ENCODE measurements at places on chromosomes 11 and 22.

DNA sequence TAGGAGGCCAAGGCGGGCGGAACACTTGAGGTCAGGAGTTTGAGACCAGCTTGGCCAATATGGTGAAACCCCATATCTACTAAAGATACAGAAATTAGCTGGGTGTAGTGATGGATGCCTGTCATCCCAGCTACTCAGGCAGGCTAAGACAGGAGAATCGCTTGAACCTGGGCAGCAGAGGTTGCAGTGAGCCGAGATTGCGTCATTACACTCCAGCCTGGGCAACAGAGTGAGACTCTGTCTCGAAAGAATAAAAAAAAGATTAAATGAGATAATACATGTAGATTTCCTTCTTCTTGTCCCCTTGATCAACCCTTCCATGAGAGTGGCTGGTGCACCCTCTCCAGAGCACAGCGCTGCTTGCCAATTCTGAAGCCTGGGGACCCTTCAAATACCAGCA, 106.9 kb downstream of the ST3GAL4 start:
- DNase-seq: no peak

DNA sequence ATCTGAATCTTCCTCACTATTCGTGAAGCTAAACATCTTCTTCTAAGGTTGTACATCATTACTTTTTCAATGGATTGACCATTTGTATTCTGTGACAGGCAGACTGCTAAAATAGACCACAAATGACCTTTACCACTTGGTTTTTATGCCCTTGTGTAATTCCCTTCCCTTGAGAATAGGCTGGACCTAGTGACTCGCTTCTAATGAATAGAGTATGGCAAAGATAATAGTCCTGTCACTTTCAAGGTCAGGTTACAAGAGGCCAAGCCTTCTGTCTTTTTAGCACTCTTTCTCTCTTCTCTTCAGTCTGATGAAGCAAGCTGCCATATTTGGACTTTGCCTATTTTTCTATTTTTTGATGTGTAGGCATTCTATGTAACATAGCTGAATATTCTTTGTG, 492.9 kb downstream of the SOX6 start:
- no peak for DNase-seq

DNA sequence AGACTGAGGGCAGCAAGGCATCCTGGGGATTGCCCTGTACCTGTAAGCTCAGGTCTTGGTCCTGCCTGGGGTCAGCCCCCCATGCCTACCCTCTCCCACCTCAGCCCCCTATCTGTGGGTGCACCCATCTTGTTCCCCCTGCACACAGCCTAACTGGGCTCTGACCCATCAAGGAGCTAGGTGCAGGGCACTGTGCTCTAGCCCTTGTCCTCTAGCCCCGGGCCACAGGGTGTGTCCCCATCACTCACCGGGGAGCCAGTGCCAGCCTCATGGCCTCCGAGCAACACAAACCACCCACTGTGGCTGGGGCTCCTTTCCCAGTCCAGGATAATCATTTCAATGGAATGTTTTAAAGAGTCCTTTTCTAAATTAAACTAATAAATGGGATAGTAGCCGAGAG, 293.9 kb upstream of the PLET1 start:
- no peak for DNase-seq

- no peak for DNase-seq
Observed at GRCh38 chr11:18394928-18395734, 768 bp downstream of the LDHA start.

DNA sequence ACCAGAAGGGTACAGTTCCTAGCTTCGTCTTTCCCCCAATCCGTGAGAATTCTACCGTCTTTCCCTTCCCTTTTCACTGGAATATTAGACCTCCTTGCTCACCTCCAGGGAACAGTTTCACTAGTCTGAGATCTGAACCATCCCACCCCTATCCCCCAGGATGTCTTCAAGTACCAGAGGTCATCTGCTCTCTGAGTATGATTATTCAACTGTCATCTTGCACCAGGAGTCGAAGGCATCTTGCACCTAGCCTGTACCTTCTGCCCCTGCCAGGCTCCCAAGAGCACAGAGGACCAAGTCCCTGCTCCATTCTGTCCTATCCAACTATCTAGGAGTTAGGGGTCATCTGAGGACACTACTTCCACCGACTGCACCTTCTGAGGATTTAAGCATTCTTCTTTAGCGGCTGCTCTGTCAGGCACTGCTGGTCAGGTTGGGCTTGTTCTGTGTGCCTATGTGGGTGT, 804 bp downstream of the ACER3 start:
- DNase-seq: no peak

DNA sequence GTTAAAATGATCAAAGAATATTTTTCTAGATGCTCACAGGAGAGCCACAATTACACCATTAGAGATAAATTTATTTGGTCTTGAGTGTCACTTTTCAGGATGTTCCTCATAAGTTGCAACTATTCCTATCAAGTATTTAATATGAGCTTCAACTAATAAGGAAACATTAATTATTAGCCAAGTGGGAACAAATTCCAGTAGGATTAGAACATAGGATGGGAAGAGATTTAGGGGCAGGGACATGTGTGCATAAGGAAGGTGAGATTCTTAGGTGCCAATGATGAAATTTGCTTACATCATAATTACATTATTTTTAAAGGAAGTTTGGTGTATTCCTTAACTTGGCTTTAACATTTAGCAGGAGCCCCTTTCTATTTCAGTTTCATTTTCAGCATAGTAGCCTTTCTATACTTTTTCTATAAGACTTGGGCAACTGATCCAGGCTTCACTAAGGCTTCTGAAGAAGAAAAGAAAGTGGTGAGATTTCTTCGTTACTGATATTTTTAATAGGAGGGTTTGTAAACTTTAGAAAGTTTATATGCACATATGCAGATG, 38.8 kb downstream of the CSRP3 start:
- DNase-seq: no peak

DNA sequence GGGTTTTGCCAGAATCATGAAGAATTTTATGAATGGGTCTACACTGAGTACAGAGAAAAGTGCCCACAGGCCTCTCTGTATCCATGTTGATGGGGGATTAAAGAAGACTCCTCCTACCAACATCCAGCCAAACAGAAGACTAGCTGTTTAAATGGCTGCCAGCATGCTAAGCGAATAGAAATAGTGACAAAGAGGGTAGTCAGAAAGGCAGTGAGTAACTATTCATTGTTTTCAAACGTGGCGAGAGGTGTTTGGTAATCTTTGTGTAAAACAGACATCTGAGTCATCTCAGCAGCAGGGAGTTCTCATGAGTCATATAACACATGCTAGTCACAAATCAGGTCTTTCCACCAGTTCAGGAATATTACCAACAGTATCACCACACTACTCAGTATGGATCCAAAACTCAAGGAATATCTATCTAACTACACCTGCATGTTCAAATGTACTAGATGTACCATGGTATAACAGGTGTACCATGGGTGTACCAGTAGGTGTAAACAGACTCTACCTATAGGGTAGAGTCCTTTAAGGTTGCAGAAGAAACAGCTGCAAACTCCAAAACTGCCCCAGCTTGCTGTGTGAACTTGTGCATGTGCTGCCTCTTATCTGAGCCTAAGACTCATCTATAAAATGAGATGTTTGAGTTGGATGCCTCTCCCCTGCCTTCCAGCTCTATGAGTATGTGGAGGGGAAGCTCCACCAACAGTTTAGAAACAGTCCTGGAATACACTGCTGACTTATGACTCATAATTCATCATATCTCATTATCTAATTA, 82.0 kb downstream of the SLC1A2 start:
- DNase-seq: no peak

DNA sequence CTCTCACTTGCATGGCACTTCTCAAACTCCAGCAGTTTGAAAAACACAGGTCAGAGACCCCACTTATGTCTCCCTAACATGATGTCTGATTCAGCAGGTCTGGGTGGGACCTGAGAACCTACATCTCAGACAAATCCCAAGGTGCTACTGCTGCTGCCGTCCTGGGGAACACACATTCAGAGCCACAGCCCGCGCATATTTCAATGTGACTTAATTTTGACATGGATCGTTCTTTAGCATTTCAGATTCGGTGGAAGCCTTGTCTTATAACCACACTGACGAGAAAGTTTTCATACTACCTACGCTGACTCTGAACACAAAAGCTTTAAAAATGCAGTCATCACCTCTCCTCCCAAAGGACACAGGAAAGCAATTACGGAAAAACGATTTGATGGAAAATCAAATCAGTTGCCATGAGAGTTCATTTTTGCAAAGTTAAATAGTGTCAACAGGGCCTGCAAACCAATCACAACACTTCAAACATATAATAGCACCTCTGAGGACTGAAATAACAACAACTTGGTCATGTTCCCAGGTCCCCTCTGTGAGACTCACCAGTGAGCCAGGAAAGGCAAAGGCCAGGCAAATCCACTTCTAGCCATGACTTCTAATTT, 132.6 kb downstream of the SHANK2 start:
- no peak for DNase-seq

DNA sequence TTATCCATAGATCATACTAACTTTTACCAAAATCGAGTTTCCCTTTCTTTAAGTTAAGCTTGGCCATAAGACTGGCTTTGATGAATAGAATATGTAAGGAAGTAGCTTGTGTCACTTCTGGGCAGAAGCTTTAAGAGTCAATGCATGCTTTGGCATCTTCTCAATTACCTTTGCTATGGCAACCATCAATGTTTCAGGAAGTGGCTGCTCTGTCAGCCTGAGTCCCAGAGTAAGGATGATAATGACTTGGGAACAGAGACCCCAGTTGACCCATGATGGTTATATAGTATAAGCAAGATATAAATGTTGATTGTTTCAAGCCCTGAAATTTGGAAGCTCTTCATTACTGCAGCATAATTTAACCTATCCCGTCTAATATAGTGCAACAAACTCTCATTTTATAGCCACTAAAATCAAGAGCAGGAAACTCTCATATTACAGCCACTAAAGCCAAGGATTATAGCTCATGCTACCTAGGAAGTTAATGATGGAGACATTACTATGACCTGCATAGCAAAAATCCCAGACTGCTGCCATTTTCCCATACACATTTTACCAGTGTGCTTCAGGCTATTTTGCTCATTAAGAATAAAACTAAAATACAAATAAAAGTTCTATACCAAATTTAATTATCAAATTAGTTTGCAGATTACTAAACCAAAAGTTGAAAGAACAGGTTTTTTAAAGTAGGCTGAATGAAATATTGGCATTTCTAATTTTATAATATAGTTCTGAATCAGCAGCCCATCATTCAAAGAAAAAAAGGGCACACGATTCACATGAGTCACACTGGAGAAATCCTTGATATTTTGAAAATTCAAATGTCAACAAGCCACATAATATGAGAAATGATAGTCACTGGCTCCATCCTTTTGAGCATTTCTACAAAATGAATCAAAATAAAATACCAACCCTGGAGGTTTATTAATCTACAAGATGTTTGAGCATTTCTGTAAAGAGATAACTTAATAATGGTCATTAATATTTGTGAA, 23.8 kb downstream of the FSHB start:
- no peak for DNase-seq

DNA sequence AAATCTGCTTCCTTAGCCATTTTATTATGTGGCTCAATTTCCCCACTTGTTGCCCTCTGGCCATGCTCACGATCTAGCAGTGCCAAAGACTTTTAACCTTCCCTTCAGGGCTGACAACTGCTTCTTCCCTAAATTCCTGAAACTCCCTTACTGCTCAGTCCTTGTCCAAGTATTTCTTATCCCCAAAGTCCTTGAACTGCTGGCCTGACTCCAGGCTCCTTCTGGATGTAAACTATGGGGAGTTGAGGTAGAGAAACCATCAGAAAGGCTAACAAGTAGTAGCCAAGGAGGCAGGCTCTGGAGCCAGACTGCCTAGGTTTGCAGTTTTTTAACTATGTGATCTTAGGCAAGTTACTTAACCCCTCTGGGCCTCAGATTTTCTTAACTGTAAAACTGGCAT, 258.7 kb upstream of the CCDC90B start:
- DNase-seq: no peak

- DNase-seq: no peak
Observed at GRCh38 chr11:124751741-124752470, at the start of gene VSIG2. VSIG2 (minus strand) TSS chr11:124752255; CDS start chr11:124752137, 118 bp downstream.

All from hypothalamus (tissue), 51 donors.